ENCODE measurements at places on chromosomes 5 and 9. TPM values are rescaled to one million over a fixed set of nuclear protein-coding genes. Genes with fewer than 3 reads are reported as not detected.

- DNase-seq: no peak
Observed at GRCh38 chr9:108345826-108346225, 510.0 kb downstream of the ACTL7B start.

DNA sequence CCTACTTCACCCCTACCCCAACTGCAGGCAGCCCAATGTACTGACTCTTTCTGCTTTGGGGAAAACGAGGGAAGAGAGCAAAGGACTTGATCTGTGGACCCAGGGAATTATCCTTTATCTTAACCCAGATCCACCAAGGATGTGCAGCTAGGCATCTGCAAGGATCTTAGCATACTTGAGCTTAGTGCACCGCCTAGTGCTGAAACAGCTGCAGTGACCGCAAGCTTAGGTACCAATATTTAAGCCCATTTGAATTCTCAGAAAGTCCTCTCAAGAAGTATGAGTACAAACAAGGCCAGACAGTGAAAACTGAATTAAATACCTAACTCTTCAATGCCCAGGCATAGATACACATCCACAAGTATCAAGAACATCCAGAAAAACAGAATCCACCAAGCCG lies 576.7 kb upstream of the ADAMTS16 start:
- DNase-seq: no peak

DNA sequence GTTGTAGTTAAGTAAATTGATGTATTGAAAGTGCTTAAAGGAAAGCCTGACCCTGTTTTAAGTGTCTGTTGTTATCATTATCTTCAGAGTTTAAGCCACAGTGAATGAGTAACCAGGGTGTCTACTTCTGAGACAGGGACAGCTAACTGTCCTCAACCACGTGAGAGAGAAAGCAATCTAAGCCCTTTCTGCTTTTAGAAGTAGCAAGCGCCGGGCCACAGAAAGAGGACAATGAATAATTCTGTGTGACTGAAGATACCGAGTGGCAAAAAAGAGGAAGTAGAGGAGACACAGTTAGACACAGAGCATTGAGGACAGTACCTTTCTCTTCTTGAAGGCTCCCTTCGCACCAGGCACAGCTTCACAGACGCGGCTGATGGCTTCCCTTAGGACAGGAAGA lies 86.3 kb downstream of the S1PR3 start:
- no peak for DNase-seq

GRCh38 chr9:76759732-76760131 lies 4.5 kb upstream of the PCA3 start:
- no peak for DNase-seq

GRCh38 chr5:6698696-6699095 lies 14.5 kb upstream of the TENT4A start:
- DNase-seq: no peak

DNA sequence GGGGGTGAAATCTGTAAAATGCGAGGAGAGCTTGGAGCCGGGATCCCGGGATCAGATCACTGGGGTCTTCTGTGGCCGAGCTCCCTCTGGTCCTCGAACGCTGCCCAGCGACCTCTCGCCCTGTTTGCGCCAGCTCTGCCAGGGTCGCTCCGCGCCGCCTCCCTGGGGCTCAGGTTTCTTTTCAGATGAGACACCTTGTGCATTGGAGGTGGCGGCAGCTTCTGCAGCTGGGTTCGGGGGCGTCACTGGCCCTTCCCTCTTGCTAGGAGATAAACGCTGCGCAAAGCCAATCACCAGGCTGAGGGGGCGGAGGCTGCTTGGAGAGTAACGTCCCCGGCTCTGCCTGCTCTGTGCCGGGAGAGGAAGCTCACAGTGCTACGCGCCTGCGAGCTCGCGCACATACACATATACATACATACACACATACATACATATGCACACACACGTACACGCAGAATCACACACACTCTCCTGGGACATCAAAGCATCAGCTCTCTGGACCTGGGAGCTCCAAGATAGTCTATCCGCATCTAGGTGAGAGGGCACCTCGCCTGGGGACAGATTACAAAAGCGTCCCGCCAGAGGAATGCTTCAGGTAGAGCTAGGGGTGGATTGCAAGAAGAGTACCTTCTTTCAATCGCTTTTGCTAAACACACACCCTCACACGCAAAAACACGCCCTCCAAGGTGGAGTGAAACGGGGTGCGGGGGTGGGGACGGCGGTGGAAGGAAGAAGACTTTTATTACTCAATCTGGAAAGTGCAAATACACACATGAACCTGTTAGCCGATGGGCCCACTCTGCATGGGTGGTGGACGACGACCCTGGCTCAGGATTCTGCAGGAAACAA lies at the start of gene ST8SIA4:
Gene ST8SIA4 (minus strand): TSS at position 244 of the 849 bp plus-strand sequence. CDS start 327 bp downstream, outside the sequence.
- peak; percentile 79 for DNase-seq

- no peak for DNase-seq
Observed at GRCh38 chr5:111079846-111080245, 8.3 kb downstream of the TSLP start.

DNA sequence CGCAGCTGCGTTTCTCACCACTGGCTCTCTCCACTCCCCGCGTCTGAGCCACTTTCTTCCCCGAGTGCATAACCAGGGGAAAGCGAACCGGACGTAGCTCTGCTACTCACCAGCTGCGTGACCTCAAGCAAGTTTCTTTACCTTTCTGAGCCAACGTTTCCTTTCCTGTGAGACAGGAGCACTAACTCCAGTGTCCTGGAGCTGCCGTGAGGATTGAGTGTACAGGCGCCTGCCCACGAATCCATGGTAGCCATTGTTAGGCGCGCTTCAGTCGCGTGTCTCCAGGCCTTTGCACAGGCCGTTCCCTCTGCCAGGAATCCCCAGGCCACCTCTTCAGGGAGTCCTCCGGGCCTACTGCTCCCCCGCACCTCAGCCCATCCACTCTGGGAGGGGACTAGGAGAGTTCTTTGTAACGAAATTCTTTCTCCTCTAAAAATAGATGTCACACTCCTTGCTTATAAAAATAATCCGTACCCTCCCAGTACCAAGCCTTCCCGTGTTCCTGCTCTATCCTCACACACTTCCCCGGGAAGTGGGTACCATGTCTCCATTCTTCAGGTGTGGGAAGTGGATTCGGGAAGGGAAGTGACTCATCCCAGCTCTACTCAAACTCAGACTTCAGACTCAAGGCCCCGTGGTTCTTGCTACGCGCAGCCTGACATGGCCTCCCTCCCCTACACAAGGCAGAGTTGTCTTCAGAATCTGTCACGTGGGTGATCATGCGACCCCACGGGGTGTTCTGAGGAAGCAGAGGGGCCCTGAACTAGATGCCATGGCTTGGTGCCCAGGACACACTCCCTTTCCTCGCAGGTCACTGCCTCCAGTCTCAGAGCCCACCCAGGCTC lies 16.1 kb upstream of the CRB2 start:
- no peak for DNase-seq

DNA sequence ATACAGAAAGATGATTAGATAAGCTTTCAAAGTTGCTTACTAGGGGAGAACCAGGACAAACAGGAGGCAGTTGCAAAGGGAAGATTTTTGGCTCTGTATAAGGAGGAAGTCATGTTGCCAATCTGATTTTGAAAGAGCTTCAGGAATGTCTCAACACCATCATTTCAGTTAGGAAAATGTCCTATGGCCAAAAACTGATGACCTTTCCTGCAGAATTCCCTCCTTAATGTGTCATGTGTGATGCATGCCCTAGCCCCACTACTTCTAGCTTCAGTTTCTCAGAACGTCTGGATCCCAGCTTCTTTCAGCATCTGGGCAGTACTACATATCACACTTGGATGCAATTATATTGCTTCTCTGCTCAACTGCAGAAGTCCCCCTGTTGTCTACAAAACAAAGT lies 211.5 kb upstream of the NREP start:
- DNase-seq: no peak

DNA sequence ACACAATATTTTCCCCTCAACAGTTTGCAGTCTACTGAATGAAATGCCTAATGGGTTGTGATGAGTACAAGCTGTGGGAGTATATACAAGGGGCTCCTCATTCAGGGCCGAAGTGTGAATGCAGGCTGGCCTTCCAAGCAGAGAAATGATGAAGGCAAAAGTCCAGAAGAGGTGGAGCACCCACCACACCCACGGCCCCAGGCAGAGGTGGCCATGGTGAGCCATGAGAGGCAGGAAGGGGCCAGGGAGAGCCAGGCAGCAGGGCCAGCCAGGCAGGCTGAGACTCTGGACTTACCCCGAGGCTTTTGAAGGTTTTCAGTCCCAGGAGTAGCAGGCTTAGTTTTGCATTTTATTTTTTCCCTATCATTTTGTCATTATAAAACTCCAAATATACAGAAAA lies 218.1 kb downstream of the AUH start:
- DNase-seq: no peak

The PCDHA11 gene
- 0.08 TPM for polyA plus RNA-seq

Data from A549 (cell line).